Smooth muscle cell of the umbilical artery (primary cell): ENCODE measurements at places on chromosomes 12 and 14. TPM values are rescaled to one million over a fixed set of nuclear protein-coding genes. Genes with fewer than 3 reads are reported as not detected.

KRT77 gene
- not detected in 2 replicates for total RNA-seq

CDCA3 gene
- total RNA-seq: 2.1 and 8.1 TPM in 2 replicates

LRRC10 gene
- not detected in 2 replicates for total RNA-seq

WDR89 gene
- total RNA-seq: 14.0 and 20.1 TPM in 2 replicates

SDSL gene
- 7.5 and 9.2 TPM in 2 replicates for total RNA-seq

GLIPR1L2 gene
- total RNA-seq: 0.30 and 0.42 TPM in 2 replicates
